ENCODE measurements at places on chromosomes 4 and X.

DNA sequence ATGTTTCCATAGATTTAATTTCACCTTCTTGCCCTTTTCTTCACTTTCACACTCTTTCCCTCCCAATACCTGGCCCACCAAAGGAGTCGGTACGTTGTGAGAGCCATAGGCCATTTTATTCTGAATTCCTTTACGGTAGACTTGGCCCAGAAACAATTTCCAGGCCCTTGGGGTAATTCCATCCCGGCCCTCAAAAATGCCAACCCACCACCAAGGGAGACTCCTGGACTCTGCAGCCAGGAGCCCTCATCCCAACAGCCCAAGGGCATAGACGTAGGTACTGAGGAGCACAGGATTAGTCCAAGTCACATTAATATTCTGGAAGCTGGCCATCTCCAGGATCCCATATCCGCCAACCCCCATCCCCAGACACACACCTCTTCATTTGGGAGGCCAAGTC is 102.9 kb downstream of the LIMCH1 start:
- no peak for DNase-seq

DNA sequence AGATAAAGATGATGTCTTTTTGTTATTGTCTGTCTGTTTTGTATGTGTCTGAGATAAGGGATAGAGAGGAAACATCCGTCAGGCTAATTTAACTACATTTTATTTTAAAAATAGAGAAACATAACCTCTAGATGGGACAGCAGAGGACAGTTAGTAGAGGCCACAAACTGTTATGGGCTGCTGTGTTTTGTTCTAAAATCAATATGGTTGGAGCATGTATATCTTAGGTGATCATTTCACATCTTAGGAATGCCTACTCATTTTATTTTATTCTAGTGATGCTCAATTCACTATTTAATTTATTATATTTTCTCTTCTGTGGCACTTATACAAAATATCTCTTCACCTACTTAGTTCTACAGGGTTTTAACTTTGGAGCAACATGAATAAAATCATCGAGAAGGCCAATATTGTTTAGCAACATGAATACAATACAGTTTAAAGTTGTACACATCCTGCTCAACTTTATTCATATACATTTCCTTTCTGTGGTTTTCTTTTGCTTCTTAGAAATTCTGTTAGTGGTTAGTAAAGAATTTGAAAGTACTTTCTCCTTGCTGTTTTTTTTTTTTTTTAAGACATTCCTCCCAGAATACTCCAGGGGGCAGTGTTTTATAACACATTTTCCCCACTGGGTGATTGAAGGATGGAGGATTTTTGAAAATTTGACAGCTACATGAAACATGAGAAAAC is 392.9 kb downstream of the UNC5C start:
- DNase-seq, result peak; percentile 24

DNA sequence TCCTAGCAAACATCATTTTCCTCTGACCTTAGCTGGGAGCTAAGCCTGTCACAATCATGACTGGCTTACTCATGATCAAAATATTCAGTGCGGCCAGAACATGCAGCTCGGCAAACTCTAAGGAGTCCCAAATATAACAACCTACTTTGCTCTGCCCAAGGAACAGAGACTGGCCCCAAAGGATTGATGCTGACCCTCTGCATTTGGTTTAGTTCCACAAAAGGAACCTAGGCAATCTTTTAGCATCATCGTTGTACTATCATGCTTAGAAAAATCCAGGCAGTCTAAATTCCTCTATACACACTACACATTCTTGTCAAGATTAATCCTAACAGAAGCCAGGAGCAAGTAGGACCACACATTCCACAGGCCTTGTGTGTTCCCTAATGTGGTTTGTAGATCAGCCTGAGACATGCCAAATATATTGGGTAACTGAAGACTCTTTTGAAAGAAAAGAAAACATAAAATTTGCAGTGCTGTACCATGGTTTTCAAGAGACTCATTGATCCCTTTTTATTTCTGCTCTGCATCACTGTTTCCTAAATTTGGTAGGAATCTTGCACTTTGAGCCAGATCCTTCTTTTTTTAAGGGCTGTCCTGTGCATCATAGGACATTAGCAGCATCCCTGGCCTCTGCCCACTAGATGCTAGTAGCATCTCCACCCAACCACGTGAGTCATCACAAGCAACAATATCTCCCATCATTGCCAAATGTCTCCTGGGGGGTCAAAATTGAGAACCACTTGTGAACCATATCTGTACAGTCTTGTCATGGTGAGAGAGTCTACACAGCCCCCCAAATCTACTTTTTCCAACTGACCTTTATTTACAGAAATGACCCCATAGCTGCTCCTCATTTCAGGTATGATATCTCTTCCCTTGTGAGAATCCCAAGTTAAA is 17.6 kb upstream of the CC2D2A start:
- DNase-seq, result no peak

GRCh38 chr4:107472265-107472948 is 247.6 kb downstream of the PAPSS1 start:
- no peak for DNase-seq

DNA sequence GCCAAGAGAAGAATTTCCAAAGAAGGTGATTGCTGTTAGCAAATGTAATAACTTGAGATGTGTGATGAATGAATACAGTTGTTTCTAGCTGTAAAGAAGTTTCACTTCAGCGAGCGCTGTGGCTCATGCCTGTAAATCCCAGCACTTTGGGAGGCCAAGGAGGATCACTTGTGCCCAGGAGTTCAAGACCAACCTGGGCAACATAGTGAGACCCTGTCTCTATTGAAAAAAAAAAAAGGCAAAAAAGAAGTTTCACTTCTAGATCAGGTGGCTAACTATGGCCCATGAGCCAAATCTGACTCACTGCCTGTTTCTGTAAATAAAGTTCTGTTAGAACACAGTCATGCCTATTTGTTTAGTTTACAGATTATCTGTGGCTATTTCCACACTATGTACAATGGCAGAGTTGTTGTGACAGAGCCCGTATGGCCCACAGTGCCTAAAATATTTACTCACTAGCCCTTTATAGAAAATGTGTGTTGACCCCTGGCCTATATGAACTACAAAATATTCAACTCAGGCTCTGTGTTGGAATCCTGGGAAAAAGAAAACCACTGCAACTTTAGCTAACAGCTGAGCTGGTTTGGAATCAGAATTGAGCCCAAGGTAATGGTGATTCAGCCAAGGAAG is 54.1 kb upstream of the PRPS1 start:
- DNase-seq, result no peak

DNA sequence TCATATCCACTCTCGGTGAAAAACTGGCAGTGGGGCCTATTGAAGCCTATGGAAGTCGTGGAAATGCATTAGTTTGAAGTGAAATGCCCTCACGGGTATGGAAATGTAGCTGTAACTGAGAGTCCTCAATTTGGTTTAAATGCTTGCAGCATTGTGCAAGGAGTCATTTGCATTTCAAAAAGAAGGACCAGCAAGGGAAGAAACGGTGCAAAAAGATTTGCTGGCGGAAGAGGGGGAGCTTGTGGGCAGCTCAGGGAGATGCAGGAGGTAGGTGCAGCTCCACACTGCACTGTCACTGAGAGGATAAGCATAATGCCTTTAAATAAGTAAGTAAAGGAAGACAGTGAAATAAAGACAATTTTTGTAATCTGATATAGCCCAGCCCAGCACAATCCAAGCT is 400.4 kb upstream of the DIPK2B start:
- no peak for DNase-seq

DNA sequence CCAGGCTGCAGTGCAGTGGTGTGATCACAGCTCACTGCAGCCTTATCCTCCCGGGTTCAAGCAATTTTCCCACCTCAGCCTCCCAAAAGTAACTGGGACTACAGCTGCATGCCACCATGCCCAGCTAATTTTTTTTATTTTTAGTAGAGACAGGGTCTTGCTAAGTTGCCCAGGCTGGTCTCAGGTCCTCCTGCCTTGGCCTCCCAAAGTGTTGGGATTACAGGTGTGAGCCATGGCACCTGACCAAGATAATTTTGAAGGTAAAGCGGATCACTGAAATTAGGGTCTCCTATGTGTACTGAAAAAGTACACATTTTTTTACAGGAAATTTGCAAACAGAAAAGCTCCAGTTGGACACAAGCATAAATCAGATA is 4.8 kb downstream of the SAT1 start:
- DNase-seq, result no peak

DNA sequence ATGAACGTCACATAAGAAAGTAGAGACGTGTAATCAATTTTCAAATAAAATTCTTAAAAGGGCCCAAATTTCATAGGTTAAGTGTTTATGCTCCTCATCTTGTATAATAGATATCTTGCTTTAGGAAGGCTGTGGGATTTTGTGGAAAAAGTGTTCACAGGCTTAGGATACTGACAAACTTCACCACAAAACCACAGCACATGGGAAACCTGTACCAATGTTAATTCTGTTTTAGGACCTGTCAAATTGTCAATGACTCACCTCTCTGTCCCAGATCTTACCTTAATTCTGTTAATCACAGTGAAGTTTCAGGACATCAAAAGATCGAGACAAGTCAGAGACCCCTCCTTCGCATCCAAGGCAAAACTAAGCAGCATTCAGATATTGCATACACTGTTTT is 24.2 kb downstream of the FGFBP1 start:
- no peak for DNase-seq

GRCh38 chr4:18020145-18020670 is 1.3 kb downstream of the LCORL start:
- DNase-seq, result peak; percentile 34

DNA sequence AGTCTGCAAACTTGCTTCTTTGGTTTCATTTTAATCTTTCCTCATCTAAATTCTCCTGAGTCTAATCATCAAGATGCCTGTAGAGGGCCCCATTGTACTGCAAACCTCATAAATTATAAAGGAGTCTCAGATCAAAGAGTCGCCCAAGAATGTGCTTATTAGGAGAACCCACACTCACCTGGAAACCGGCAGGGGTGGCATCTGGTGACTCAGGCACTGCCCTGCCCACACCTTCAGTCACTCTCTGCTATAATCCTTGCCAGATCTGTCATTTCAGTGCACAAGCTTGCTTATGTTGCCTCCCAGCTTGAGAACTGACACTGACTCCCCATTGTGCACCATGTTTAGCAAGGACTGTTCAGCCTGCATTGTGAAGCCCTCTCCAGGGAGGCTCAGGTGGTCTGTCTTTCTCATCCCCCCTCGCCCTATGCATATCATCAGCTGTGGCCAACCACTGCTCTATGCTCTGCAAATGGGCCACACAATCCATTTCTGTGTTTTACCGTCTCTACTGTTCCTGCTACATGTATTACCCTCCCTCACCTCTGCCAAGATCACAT is 12.4 kb downstream of the EPGN start:
- DNase-seq, result peak; percentile 42

- DNase-seq, result no peak
Observed at GRCh38 chrX:44244008-44244407, 99.5 kb downstream of the EFHC2 start.

GRCh38 chrX:1242891-1243402 is 25.7 kb upstream of the CSF2RA start:
- peak; percentile 41 for DNase-seq

All from GM13977 (cell line).